ENCODE measurements at places on chromosomes 5 and 9. TPM values are rescaled to one million over a fixed set of nuclear protein-coding genes. Genes with fewer than 3 reads are reported as not detected.

GRCh38 chr5:108141676-108142075 is 240.2 kb downstream of the FBXL17 start:
- no peak for DNase-seq

DNA sequence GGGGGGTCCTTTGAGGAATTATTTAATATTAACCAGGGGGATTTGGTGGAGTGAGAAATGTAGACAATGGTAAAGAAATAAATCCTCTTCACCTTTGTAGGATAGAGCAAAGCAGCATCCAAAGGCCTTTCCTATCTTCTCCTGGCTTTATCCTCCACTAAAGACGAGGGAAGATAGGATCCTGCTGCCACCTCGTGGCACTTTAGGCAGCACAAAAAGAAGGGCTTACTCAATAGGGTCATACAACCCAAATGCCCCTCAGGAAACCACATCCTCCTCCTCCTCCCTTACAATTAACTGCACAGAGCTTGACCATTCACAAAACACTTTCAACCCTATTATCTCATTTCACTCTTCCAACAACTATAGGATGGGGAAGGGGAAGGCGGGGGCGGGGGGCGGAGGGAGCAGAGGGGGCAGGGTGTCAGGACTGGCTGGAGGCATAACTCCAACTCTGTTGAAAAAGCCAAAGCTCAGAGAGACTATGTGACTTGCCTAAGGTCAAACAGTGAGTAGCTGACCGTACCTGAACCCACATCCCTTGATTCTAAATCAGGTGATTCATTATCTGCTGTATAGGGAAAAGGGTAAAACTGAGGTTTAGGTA is 45.4 kb upstream of the MYOT start:
- DNase-seq = peak; percentile 38

DNA sequence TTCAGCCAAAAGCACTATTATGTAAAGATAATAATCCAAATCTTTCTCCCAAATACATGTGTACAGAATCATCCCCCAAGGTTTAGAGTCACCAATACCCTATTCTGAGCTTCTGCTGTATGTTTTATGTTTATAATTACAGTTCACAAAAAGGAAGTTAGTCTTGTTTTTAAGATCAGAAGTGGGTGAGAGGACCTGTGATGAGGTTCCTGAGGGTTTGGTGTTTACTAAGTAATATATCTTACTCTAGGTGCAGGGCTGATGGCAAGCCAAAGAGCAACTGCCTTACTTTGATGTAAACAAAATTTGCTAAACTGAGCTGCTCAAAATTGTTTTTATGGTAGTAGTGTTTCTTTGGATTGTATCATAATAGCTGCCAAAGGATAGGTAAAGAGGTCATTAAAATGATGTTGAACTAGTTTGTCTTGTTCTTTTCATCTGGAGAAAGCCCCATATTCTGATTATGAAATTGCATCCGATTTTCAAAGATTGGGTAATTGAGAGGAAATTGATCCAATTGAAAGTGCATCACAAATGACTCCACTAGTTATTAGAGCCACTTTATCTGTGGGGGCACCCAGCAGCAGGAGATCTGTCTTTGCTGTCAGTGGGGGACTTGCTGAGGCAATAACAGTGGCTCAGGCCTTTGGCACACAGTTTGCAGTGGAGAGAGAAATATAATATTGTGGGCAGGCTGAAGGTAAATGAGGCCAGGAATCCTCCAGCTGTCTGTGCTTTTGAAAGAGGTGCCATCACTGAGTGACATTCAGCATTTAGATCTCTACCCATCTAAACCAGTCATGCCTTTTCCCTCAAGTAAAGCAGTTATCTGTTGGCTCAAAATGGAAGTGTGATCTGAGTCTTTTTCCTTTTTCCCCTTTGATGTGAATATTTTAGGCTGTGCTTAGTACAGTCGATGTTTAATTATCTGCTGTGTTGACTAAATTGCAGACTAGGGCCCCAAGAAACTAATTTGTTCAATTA is 14.1 kb downstream of the TRIM32 start:
- no peak for DNase-seq

DNA sequence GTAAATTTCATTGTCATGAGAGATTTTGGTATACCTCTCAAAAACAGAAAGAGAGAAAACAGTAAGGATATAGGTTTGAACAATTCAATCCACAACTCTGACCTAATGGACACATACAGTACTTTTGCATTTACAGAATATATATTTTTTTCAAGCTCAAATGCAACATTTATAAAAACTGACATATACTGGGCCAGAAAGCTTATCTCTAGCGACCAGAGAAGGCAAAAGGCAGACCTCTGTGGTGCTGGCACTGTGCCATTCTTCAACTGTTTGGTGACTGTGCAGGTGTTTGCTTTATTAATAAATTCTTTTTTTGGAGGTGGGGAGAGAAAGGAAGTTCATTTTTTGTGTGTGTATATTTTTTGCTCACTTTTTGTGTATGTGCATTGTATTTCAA is 6.0 kb upstream of the PLAC8L1 start:
- no peak for DNase-seq

PPP1R26 gene
- 6.6 TPM for total RNA-seq

WDR38 gene
- not detected for total RNA-seq

GFM2 gene
- 67.7 TPM for total RNA-seq

DNA sequence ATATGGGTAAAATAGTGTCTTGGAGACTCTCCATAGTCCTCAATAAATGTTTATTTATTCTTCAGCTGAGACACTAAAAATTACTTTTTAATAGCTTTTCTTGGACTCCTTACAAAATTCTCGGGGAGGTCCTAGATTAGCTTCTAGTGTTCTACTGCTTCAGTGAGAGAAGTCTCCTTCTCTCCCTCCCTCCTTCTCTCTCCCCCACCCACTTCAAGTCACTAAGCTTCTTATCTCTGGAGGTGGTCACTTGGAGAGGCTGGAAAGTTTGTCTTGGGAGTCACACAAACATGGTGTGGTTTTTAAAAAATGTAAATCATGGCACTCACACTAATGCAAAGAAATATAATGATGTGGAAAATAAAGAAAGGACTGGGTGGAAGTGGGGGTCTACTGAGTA is 64.1 kb downstream of the SEMA6A start:
- no peak for DNase-seq

PITX1 gene
- total RNA-seq = 38.5 TPM

C9 gene
- total RNA-seq = not detected

- no peak for DNase-seq
Observed at GRCh38 chr9:90112788-90113187, 508.0 kb downstream of the GADD45G start.

DND1 gene
- total RNA-seq = 1.8 TPM

DMRT2 gene
- 33.1 TPM for total RNA-seq

- no peak for DNase-seq
Observed at GRCh38 chr5:163458778-163459385, 1.0 kb downstream of the NUDCD2 start.

FSTL4 gene
- total RNA-seq = 7.1 TPM

IFNA17 gene
- total RNA-seq = not detected

- no peak for DNase-seq
Observed at GRCh38 chr5:116488356-116489041, 86.1 kb downstream of the SEMA6A start.

FAM13B gene
- 22.1 TPM for total RNA-seq

DNA sequence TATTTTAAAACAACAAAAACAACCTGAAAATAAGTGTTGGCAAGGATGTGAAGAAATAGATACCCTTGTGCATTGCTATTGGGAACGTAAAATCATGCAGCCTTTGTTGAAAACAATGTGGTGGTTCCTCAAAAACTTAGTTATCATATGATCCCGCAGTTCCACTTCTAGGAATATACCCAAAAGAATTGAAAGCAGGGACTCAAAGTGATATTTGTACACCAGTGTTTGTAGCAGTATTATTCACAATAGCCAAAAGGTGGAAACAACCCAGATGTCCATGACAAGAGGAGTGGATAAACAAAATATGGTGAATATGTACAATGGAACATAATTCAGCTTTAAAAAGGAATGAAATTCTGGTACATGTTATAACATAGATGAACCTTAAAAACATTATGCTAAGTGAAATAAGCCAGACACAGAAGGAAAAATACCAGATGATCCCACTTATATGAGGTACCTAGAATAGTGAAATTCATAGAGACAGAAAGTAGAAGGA is 29.0 kb downstream of the IRF1 start:
- no peak for DNase-seq

DNA sequence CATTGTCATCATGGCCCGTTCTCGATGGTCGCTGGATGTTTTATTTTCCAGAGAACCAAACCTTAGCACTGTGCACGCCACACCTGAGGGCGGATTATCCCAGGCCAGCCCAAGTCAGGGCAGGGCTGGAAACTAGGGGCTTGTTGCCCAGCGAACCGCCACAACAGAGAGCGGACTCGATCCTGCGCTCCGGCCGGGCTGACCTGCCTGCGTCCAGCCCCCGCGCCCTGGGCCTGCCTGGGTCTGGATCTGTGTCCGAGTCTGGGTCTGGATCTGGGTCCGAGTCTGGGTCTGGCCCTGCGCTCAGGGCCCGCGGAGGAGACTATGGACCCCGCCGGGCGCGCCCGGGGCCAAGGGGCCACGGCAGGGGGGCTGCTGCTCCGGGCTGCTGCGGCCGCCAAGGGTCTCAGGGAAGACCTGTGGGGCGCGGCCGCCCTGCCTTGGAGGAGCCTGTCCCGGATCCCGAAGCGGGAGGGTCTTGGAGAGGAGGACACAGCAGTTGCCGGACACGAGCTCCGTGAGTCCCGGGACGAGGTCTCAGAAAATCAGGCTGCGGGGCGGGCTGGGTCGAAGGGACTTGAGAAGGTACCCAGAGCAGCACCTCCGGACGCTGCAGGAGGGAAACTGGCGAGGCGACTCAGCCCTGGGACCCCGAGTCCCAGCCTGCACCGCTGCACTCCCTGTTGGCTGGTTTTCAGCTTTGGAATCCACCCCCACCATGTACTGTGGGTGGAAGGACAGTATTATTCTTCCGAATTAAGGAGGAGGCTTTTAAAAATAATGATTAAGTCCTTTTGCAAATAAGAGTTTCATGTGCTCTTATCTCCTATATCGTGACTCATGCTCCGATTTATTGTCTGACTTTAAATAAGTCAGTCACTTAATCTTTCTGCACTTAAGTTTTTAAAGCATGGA is at the start of gene ANKDD1B:
ANKDD1B (plus strand) TSS at position 143 of the 915 bp plus-strand sequence; CDS start at position 325, 182 bp downstream.
- DNase-seq = no peak

DNA sequence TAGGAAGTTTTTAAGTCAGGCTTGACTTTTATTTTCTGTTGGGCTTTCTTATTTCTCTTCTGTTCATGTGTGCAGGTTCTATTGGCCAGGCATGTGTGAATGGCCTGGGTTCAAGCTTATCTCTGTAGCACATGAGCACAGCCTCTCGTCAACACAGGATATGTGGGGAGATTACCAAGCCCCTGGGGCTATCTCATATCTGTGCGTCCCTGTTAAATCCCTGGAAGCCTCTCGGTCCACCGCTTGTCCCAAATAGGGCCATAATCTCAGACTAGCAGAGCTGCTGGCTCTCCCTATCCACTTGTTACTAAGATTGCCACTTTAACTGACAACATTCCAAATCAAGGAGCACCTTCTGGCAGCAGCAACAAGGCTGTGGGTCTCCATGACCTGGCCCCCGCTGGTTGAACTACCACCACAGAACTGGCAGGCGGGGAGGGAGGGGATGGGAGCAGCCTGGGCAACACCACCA is 28.4 kb upstream of the EBF1 start:
- DNase-seq = peak; percentile 34

TMEM174 gene
- total RNA-seq = not detected

DNA sequence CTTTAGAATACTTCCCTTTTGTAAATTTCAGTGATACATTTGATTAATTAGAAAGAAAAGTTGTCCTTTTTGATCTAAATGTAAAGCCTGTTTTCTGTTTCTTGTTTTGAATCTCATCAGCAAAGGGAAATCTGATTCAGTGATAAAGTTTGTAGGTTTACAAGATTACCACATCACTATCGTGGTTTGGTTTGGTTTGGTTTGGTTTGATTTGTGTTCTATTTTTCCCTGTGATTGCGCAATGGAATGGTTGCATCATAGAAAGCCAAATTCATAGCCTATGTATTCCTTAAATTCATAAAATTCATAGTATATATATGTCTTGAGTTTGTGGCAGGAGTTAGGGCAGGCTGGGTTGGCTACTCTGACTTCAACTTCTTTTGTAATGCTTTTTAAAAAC is 15.2 kb downstream of the SRFBP1 start:
- no peak for DNase-seq

DNA sequence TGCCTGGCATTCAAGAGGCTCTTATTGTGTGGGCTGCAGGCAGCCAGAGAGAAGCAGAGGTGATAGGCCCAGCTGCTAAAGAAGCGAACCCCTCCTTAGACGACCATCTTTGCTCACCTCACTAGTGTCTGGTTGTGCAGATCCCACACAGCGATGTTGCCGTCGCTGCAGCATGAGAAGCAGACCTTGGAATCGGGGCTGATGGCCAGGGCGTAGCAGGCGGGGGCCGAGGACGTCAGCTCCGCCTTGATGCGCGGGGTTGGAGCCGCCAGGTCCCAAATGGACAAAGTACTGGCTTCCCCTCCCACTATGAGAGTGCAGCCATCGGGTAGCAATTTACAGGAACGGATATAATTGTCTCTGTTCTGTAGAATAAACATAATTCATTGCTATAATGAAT is 98.7 kb downstream of the TLE1 start:
- DNase-seq = no peak

DNA sequence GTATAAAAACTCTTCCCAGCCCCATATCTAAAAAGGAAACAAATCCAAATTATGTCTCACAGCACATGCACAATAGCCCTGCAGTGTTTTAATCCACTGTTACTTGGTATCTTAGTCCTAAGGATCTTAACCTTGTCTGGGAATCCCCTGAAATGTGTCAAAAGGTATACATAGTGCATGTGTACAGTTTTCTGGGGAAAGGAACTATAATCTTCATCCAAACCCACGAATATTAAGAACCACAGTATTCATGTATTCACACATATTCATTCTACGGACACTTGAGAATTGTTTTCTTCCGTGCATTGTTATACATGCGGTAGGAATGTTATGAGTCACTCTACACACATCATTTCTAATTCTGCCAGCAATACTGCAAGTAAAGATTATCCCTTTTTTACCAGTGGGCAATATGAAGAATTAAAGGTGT is 47.8 kb upstream of the SNX2 start:
- no peak for DNase-seq

- DNase-seq = no peak
Observed at GRCh38 chr5:51326844-51327243, 56.4 kb upstream of the ISL1 start.

DNA sequence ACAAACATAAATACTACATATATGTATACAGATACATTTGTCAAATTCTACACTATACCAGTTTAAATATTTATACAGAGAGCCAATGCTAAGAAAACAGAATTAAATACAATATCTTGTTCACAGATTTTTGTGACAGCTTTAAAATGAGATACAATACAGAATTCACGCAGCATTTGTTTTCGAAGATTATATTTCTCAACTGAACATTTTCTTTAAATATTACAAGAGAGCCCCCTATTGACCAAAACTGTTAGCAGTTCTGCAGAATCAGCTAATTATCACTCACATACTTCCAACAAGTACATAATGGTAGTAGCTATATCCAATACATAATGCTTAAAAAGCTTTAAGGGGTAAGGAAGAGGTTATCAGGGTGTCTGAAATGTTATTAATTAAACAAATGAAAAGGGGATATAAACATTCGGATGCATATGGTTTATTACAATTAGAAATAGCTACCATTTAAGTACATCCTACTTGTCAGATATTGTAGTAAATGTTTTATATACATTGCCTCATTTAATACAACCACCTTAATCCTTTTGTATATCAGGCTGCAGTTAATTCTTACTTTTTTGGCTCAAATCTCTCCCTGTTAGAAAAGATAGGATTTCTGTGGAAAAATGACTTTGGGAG is 31.7 kb downstream of the ZDHHC21 start:
- DNase-seq = peak; percentile 3

RCL1 gene
- 27.0 TPM for total RNA-seq

GRCh38 chr5:67221487-67222242 is 25.1 kb upstream of the CD180 start:
- DNase-seq = no peak

- DNase-seq = no peak
Observed at GRCh38 chr9:78986446-78986845, 585.3 kb upstream of the TLE4 start.
